Cortex of kidney (tissue), 1 donor: ENCODE measurements at places on chromosomes 1 and 21.

- DNase-seq: no peak
These were observed 14.0 kb downstream of the PLA2G2E start for GRCh38 chr1:19909392-19909791.

DNA sequence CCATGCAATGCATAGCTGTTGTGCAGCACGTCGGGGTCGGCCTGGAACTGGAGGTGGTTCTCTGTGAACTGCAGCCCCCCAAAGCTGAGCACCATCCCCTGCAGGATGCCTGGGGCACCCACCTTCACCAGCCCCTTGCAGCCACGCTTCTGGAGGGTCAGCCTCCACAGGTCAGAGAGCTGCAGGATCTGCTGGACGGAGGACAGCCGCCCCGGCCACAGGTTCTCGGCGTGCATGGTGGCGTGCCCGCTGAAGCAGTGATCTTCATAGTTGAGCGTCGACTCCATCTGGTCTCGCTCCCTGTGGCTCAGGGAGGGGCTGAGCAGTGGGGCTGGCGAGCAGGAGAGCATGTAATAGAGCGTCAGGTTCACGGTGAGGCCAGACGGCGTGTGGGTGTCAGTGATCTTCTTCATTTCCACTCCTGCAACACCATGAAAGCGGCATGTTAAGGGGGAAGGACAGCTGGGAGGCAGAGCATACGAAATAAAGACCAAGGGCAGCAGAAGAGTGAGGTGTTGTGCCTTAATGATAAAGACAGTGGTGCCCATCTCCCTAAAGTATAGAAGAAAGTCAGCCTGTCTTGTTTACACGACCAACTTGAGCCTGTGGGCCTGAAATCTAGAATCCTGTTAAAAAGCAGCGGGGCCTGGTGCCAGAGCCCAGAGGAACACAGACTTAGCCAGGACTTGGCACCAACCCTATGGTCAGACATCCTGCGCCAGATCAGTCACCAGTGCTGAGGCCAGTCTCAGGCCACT is 3.0 kb downstream of the KIAA2013 start:
- no peak for DNase-seq

DNA sequence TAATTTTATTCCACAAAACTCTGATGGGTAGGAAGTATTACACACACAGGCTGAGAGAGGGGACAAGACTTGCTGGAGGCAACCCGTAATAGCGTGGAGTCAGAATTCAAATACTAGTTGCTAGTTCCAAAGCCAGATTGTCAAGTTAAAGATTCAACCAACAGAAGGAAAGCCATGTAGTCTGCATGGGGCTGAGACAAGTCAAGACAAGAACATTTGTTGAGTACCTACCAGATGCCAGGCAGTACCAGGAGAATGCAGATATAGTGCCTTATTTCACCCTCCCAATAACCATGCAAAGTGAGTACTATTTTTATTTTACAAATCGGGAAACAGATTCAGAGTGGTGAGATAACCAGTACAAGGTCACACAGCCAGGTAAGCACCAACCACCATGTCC is 110.4 kb upstream of the SPATA6 start:
- no peak for DNase-seq

GRCh38 chr1:172533513-172534151 is 682 bp downstream of the SUCO start:
- DNase-seq: no peak

- DNase-seq: no peak
These were observed 21.3 kb upstream of the RUNX1 start for GRCh38 chr21:35070436-35070835.

DNA sequence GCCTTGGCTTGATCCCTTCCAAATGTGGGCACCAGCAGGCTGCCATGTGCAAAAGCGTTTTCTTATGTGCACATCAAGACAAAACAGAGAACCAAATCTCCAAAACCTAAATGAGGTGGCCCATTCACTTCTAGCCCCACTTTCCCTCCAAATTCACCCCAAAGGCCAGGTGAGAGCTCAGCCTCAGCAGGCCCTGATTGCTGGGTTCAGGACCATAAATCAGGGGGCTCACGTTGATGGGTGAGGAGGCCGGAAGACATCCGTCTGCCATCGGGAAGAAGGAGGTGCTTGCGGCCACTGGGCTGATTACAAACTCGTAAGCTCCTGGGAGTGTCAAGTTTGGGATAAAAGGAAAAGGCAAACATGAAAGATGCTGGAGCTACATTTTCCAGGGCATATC is 86.7 kb upstream of the CLDN14 start:
- DNase-seq: no peak

DNA sequence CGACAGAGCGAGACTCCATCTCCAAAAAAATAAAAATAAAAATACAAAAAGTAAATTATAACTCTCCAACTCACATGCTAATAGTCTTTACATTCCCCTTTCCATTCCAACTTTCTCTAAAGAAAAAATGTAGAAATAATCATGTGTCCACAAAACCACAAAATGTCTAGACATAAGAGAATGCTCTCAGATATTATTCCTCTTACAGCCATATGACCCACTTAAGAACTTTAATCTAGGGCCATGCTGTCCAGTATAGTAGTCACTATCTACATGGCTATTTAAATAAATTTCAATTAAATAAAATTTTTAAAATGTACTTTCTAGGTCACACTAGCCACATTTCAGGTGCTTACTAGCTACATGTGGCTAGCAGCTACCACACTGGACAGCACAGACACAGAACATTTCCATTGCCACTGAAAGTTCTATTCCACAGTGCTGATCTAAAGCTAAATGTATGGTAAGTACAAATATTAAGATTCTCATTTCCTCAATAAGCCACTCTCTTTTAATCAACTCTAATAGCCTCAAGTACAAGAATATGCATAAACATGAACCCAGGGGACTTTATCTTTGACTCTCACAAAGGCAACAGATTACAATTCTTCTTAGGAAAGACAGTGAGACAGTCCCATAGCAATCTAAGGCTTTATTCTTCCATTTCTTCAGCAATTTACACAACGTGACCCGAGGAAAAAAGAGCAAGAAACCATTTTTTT is 138.6 kb downstream of the RERE start:
- DNase-seq: no peak

DNA sequence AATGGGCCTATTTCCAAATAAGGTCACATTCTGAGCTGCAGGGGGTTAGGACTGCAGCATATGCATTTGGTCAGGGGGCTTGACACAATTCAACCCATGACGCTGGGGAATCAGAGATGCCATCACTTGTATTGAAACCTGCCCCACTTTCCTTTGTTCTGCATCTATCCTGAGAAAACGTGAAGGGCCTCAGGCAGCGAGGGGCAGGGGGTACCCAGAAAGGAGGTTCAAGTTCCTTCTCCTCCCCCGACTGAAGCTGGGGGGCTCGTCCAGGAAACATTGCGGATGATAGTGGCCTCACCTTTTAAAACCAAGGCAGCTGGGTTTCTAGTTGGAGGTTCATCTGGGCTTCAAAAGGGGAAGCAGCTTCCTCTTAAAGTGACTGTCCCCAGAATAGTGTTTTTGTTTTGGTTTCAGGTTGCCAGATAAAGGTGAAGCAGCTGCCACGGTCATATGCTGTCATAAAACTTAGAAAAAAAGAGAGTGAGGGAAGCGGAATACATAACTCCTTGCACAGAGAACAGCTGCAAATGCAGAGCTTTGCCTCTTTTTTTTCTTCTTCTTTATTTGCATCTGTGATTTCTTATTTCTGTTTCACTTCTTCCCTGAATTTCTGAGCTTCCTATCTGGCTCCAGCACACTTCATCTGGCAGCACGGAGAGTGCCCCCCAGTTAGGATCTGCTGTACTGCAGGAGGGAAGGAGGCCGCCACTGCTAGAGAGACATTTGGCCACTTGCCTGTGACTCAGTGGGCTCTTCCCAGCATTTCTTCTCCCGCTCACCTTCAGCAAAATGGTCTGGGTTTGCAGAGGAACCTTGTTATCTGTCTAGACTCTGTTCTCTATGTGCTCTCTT is 142.0 kb downstream of the AJAP1 start:
- DNase-seq: no peak

GRCh38 chr21:28590676-28591075 is 402.0 kb downstream of the LTN1 start:
- no peak for DNase-seq

DNA sequence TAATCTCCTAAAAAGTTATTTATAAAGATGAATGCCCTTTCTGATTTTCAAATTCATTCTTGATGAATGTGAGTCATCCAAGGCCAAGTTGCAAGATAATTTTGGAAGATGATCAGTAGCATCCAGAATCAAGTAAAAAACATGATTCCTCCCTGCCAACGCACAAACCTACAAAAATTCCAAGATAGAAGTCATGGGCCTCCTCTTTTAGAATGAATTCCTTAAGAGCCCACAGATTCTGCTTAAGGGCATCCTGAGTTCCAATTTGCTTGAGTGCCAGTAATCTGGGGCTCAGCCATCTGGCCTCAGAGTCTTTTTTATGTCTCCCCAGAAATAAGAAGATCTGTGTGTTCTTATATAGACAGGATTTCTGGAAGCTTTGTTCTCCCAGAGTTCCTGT is 23.2 kb upstream of the SPATA6 start:
- no peak for DNase-seq

DNA sequence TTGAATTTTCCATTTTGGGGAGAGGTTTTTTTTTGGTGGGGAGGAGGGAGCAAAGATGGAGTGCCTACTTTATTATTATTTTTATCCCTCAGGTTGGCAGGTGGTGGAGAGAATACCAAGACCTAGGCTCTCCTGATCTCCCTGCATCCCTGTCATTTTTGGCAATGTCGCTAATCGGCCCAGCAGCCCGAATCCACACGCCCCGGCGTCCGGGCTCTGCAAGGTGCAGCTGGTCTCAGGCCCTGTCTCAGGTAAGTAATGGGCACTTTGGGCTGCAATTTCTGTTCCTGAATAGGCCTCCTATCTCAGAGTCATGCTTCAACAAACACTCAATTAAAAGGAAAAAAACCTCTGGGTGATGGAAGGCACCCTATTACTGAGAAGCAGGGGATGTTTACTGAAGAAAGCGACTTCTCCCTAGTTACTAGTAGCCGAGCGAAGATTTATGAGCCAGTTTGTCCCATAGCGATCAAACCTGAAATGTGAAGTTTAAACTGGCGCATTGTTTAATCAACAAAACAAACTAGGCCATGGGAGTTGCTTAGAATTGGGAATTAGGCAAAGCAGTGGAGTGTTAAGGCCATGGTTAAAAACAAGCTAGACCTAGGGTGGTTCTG is 137.8 kb downstream of the RWDD3 start:
- DNase-seq: no peak

GRCh38 chr1:182292193-182292741 is 99.3 kb downstream of the GLUL start:
- no peak for DNase-seq

DNA sequence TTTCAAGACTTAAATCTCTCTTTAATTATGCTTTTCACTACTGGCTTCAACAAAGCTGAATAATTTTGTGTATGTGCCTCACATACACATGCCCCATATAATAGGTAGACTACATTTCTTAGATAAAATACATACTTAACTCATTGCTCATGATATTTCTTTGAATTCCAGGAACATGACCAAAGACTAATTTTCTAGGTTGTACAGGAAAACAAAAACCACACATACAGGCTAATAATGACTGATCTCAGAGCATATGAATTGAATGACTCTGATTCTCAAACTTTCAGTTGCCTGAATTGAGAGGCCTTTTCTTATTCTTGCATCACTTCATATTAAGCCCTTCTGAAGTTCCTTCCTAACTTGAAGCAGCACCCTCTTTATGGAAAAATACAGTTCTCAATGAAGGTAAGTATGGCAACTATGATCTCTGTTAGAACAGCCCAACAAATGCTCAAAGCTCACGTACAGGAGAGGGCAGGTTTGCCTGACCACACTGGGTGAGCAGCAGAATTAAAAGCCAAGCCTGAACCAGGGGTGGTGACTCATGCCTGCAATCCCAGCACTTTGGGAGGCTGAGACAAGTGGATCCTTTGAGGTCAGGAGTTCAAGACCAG is 22.6 kb upstream of the UAP1 start:
- no peak for DNase-seq

DNA sequence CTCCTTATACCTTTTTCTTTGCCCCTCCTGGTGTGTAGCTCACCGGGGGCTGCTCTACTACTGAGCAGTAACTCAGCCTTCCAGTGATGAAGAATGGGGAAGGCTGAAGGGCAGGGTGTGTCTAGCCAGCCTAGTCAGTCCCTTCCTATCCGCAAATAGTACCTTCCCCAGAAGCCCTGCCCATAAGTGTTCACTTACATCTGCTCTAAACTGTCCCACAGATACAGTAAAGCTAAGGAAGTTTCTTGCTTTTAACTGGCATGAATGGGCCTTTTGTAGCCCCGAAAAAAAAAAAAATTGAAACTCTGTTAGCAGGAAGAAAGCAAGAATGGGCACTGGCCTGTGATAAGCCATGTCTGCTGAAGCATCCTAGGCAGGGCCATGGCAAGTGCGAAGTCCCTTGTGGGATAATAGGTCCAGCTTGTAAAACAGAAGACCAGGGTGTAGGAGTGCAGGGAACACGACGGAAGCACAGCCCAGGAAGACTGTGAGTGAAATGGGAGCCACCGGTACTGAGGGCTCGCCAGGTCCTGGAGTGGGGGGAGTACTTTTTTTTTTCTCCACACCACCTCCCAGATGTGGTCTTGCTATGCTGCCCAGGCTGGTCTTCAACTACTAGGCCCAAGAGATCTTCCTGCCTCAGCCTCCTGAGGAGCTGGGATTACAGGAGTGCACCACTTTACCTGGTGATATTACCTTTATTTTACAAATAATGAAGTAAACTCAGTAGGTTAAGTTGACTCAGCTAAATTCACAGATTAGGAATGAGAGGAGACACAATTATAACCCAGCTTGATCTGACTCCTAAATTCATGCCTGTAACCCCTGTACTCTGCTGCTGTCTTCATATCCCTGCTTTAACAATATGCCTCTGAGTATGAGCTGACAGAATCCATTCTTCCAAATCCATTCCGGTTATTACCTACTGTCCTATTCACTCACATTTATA is 347.5 kb downstream of the SMYD3 start:
- DNase-seq: no peak

- DNase-seq: no peak
These were observed 7.6 kb downstream of the CDKN2C start for GRCh38 chr1:50977575-50978143.

DNA sequence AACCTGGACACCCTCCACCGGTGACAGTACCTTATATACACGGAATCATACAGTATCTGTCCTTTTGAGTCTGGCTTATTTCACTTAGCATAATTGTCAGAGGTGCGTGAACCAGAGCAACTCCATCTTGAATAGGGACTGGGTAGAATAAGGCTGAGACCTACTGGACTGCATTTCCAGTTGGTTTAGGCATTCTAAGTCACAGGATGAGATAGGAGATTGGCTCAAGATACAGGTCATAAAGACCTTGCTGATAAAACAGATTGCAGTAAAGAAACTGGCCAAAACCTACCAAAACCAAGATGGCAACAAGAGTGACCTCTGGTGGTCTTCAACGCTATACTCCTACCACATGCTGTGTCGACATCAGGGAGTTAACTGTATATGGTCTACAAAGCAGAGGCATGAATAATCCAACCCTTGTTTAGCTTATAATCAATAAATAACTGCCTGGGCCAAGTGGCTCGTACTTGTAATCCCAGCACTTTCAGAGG is 1.4 kb upstream of the FDPS start:
- no peak for DNase-seq
